ENCODE measurements at places on chromosomes 3 and 15.

- no peak for DNase-seq
These were observed 72.6 kb downstream of the TGFBR2 start for GRCh38 chr3:30679045-30679444.

- DNase-seq, result no peak
These were observed 60.2 kb downstream of the VPS8 start for GRCh38 chr3:184872200-184872599.

DNA sequence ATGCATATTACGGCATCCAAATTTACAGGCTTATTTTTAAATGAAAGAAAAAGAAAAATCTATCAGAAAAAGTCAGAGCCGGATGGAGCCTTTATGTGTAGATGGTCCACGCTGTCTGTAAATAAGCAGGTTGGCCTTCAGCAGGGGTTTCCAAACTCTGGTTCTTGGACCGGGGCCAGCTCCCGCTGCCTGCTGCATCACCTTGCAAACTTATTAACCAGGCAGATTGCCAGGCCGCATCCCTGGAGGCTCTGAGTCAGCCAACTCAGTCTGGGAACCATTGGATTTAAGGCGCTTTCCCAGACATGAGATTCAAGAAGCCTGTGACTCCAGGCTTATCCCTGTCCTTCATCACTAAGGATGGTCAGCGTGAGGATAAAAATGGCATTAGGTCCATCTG lies 212.4 kb downstream of the OPA1 start:
- DNase-seq, result peak; percentile 99

GRCh38 chr3:88149101-88149508 lies 654 bp upstream of the C3orf38 start:
- no peak for DNase-seq

- no peak for DNase-seq
These were observed 52.3 kb downstream of the KBTBD12 start for GRCh38 chr3:127967316-127967715.

DNA sequence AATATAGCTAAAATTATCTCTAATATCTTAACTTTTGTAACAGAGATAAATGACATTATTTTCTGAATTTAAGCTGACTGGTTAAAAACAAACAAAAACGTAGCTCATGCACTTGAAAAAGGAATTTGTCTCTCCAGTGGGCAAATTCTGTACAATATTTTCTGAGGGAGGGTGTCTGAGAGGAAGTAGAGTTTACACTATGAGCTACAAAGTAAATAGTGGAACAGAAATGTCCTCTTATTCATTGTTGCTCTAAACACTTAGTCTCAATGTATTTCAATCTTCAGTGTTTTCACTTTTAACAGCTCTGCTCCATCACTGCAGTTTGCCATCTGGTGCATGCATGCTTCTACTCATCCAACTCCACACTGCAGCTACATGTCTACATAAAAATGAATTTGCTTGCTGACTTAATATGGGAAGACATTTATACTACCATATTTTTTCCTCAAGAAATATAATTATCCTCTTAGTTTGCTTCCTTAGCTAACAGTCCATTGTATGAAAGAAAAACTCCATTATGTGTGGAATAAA lies 817.4 kb upstream of the LMCD1 start:
- no peak for DNase-seq

DNA sequence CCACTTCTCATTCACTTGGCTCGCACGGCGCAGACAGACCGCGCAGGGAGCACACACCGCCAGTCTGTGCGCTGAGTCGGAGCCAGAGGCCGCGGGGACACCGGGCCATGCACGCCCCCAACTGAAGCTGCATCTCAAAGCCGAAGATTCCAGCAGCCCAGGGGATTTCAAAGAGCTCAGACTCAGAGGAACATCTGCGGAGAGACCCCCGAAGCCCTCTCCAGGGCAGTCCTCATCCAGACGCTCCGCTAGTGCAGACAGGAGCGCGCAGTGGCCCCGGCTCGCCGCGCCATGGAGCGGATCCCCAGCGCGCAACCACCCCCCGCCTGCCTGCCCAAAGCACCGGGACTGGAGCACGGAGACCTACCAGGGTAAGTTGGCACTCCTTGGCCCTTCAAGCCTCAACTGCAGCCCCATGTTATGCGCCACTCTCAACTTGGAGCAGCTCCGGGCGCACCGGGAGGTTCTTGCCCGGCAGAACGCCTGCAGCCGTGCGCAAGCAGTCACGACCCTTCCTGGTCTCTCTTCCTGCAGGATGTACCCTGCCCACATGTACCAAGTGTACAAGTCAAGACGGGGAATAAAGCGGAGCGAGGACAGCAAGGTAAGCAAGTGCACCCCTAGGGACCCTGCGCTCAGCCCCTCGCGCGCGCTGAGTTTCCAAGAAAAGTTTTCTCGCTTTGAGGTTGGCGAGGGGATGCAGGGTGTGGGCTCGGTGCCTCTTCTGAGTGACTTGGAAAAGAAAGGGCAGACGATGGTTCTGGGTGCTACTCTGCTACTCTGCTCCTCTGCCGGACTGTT lies at the start of gene BHLHE40:
Gene BHLHE40, plus strand, starts transcription at position 10 of the 801 bp plus-strand sequence. Its CDS starts 282 bp downstream, at position 292.
- no peak for DNase-seq

- no peak for DNase-seq
These were observed 6.0 kb upstream of the HACD2 start for GRCh38 chr3:123590685-123591450.

GRCh38 chr15:93985925-93986324 lies 245.4 kb upstream of the MCTP2 start:
- DNase-seq, result no peak

DNA sequence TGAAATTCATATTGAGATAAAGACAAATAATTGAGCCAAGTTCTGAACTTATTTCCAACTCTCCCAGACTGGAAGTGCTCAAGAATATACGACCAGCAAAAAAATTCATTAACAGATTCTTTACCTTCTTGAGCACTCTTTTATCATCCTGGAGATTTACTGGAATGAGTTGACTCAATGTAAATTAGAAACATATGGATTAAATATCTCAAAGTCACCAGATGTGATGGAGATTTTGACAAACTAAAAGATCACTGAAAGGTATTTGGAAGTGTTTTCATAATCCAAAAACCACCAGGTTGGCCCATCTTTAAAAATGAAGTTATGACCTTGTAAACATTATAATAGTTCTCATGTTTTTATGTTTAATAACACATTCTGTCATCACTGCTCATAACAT lies 433.2 kb upstream of the RASGRP1 start:
- DNase-seq, result no peak

- DNase-seq, result no peak
These were observed 94.0 kb upstream of the LRRN1 start for GRCh38 chr3:3705090-3705775.

GRCh38 chr3:45772341-45773035 lies 23.8 kb downstream of the SLC6A20 start:
- no peak for DNase-seq

GRCh38 chr3:38141952-38142273 lies 3.5 kb downstream of the MYD88 start:
- peak; percentile 95 for DNase-seq

DNA sequence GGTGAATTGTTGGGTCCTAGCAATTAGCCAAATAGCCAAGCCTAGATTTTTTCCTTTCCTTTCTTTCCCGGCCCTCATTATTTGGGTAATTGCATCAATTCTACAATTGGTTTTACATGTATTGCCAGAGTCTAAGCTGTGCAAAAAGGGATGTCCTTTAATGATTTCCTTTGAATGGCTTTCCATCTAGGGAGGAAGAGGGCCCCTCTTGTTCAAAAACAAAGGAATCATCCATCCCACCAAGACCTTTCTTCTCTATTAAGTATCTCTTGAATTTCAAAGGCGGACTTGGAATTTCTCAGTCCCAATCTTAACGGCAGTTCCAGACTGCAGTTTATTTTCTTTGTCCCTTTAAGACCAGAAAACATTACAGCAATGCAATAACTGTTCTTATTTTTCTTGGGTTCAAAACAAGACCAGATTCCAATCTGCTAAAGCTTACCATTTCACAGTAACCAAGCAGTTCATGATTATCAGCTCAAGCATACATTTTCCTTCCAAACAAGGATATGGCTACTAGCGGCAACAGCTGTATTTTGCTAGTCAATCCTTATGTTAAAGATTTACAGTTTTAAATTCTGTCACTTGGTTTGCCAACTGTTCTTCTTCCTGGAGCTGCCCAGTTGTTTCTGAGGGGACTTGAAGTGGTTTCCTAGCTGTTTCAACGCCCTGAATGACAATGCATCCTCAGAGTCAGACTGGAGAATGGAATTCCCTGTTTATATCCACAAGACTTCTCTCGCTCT lies 91.4 kb upstream of the LRIG1 start:
- DNase-seq, result no peak

DNA sequence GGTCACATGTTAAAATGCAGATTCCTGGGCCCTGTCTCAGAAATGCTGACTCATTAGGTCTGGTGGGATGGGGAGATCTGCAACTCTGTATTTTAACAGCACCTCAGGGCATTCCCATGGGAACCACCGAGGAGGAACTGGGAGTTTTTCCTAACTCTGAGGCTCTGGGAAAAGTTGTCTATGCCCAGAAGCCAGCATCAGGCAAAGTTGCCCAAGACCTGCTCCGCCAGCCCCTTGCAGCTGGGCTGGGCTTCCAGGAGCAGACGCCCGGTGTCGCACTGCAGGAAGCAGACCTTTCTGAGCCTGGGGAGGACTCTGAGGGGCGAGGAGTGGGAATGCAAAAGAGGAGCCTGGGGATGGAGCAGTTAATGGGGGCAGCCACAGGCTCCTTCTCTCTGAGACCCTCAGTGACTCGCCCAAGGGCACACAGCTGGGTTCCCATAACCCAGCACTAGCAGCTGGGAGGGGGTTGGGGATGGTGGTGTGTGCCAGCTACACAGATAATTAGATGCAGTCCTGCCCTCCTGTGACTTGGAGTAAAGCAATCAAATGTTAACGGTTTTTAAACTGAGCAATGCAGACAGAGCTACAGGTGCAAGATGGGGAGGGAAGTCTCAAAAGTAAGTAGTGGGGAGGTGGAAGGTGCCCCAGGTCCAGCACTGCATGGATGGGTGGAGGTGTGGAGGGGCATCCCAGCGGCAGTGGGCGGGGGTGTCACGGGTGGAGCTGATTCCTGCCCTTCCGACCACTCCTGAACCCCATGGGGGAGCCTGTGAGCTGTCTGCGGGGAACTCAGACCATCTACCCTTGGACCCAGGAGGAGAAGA lies 100.4 kb downstream of the LSM3 start:
- DNase-seq, result no peak

- DNase-seq, result no peak
These were observed 236.6 kb upstream of the CTDSPL start for GRCh38 chr3:37625051-37625450.

DNA sequence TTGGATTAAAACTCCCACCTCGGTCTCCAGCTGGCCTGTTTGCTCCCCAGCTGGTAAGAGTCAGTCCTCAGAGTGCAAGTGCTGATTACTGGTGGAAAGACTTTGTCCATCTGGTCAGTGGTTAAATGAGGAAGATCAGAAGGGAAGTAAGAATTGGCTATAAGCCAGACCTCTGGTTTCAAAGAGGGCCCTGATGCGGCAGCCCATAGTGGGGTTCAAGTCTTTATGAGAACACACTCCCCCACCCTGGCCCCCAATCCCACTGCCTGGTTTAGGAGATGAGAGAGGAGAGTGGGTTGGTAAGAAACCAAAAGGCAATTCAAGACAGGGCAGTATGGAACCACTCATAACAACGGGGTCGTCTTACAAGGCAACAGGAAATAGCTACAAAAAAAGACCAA lies 65.0 kb downstream of the FRMD4B start:
- DNase-seq, result no peak

DNA sequence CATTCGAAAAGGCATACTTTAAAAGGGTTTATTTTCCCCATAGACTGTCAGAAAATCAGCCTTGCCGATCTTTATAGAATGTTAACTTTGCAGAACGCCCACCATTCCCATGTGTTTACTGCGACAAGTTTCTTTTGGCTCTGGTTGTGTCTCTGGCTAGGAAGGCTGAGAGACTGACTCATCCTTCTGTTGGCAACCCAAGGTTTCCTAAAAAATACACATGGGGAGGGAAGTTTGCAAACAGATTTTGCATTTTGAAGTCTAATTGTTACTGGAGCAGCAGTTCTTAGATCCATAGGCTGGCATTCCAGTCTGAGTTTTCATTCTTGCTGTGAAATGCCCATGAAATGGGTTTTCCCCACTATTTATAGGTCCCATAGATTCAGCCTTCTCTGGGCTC lies 37.9 kb upstream of the MINAR1 start:
- DNase-seq, result no peak

DNA sequence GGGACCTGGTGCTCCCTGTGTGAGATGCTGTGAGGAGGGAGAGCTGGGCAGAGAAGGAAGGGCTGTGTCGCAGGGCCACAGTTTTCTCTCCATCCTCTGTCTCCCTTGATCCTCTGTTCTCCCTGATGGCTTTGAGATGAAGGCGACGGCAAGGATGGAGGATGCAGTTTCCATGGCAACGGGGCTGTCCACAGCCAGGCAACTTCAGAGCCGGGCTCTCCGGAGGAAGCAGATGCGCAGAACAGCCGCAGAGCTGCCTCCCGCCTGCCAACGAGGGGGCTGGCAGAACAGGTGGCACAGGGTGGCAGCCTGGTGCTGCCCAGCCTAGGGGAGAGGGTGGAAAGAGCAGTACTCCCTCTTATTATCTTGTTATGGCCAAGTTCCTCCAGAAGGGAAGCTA lies 9.9 kb upstream of the GRM2 start:
- no peak for DNase-seq

DNA sequence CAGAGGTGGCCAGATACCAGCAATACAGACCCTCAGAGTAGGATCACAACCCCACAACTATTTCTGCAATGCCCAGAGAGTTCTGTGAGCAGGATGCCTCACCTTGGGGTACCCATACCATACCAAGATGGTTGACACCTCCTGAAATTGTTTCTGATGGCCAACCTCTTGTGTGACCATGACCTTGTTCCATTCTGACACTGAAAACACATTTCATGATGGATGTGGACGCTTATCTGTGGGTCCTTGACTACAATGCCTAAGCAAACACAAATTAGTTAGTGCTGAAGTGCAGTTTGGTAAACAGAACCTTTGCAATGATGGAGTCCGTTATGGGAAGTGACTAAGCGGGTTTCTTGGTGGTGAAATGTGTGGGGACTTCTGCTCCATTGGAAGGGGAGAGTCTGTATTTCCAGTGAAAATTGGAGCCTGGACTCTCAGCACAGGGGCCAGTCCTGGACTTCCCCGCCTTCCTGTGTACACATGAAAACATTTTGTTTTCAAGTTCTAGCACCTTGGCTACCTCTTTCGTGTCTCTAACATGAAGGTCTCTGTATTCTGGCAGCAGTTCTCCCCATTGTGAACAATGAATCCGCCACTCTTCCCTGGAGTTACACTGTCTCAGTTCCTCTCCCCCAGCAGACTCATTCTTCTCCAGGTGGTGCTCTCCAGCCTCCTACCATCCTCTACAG lies 106.2 kb downstream of the XXYLT1 start:
- DNase-seq, result no peak

DNA sequence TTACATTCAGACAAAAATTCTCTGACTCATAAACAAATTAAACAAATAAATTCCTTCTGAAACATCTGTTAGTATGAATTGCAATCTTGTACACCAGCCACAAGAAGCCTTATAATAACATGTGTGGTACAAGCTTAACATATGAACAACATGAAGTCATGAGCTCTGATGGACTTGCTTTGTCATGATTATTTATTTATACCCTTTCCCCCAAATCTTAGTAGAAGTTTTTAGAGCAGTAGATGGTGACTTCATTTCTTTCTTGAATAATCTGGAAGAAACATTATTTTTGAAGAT lies 633.4 kb downstream of the EPHA3 start:
- DNase-seq, result peak; percentile 24

Measured in PC-3 (cell line).